ENCODE measurements at places on chromosomes 7 and 10. TPM values are rescaled to one million over a fixed set of nuclear protein-coding genes. Genes with fewer than 3 reads are reported as not detected.

DNA sequence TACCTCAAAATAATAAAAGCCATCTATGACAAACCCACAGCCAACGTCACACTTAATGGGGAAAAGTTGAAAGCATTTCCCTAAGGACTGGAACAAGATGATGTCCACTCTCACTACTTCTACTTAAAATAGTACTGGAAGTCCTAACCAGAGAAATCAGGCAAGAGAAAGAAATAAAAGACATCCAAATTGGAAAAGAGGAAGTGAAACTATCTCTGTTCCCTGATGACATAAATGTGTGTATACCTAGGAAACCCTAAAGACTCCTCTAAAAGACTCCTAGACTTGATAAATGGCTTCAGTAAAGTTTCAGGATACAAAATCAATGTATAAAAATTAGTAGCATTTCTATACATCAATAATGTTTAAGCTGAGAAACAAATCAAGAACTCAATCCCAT lies 314.1 kb downstream of the WDR37 start:
- no peak for DNase-seq

DNA sequence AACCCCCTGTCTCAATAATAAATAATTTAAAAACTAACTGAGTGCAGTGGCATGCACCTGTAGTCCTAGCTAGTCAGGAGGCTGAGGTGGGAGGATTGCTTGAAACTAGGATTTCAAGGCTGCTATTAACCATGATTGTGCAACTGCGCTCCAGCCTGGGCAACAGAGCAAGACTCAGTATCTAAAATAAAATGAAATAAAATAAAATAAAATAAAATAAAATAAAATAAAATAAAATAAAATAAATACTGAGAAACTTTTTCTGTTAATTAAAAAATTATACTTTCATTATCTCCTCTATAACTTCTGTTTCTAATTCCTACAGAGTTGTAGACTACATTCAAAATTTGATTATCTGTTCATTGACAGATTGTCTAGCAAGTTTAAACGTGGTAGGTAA lies 999.4 kb downstream of the ANKRD7 start:
- DNase-seq = no peak

DNA sequence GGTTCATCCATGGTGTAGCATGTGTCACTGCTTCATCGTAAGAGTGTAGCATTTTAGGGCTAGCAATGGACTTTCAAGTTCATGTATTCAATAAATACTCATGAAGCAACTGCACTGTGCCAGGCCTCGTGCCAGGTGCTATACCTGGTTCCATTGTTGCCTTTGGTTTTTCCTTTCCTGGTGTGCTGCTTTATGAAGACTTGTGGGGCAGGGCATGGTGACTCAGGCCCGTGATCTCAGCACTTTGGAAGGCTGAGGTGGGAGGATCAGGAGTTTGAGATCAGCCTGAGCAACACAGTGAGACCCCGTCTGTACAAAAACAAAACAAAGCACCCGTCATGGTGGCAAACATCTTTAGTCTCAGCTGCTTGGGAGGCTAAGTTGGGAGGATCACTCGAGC lies 2.2 kb upstream of the CPA4 start:
- no peak for DNase-seq

DNA sequence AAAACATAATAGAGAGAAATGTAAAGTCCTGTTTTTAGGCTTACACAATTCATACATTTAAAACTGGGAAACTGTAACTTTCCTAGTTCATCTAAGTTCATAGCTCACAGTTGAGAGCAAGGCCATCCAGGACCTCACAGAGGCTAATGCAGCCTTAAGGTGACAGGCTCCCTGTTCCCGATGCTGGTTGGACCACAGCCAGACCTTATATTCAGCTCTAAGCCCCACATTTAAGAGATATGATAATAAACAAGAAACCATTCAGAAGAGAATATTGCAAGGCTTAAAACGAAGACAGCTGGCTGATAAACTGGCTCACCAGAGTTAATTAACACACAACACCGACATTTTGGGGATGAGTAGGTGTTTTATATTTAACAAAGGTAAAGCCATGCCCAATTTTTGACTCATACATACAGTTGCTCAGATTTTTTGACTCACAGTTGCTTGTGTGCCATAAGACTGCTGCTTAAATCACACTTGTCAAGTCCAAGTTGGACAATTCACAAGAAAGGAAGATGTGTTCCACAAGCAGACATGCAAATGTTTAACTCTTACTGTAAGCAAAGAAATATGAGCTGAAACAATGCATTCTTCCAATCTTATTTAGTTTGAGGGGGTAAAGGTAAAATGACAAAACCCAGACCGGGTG lies 41.1 kb upstream of the TMEM213 start:
- DNase-seq = no peak

NACAD gene
- polyA plus RNA-seq = 1.0 TPM

CNNM2 gene
- 2.0 TPM for polyA plus RNA-seq

- DNase-seq = peak; percentile 26
Observed at GRCh38 chr7:157150882-157151281, 12.2 kb downstream of the UBE3C start.

DNA sequence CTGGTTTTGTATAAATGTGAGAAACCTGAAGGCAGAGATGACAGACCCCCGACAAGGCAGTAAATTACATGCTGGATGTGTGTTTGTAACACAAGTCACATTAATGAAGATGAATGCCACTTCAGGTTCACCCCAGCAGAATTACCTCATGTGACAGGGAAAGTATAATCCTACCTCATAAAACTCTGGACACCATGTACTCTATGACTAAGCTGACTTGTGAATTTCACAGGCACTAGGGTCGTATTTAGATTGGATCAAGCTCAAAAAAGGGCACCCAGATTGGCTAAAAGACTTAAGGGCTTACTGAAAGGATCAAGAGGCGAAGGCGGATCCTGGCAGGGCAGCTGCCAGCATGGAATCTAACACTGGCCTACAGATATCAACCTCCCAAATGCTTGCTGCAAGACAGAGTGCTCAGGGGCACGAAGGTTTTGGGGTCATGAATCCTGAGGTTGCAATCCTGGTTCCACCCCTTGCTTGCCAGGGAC lies 161.4 kb downstream of the PIP4K2A start:
- DNase-seq = no peak

CCSER2 gene
- polyA plus RNA-seq = 6.0 TPM

CCNJ gene
- polyA plus RNA-seq = 1.6 TPM

WDR86 gene
- polyA plus RNA-seq = 0.99 TPM

DNA sequence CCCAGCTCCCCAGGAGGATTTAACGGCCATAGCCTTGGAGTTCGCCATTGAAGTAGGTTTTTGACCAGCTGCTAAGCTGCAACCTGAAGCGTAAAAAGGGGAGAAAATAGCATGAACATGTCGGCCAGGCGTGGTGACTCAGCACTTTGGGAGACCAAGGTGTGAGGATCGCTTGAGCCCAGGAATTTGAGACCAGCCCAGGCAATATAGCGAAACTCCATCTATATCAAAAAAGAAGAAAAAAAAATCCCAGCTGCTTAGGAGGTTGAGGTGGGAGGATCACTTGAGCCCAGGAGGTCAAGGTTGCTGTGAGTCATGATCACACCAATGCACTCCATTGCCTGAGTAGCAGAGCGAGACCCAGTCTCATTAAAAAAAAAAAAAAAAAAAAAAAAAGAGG lies 32.2 kb upstream of the MCU start:
- DNase-seq = no peak

GRCh38 chr10:24249829-24250415 lies 41.0 kb downstream of the KIAA1217 start:
- no peak for DNase-seq

DNA sequence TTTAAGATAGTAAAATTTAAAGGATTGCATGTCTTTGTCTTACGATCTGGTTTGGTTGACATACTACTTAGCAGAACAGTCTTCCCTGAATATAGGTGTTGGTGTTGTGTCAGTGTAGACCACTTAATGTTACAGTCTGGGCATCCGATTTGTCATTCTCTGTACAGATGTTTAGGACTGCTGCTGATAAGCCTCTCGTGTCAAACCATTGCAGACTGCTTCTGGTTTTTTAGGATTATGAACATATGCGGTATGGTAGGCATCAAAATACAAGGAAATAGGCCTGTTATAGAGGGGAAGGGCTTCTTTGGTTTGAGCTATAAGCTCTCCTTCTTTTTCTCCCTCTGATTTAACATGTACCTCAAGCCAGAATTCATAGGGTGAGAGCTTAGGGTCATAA lies 7.4 kb downstream of the CYP3A43 start:
- DNase-seq = no peak

DNA sequence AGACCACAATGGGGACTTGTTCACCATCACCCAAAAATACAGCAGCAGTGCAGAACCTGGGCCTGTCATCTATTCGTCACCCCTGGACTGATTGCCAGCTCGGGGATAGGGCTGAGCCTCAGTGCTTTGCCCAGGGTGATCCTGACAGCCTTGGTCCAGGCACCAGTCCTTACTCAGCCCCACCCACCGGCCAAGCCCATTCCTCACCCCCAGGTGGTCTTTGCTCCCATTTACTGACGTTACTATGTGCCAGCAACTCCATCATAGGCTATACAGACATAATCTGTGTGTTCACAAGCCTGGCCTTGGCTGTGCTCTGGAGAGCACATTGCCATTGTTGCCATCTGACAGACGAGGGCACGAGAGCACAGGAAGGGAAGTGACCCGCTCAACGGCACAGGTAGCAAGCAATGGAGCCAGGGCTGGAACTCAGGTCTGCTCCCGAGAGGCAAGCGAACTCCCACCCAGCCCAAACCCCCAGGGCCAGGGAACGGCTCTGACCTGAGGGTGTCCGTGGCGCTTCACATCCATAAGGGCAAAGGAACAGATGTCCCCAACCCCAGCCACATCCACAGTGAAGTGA lies 6.8 kb downstream of the ATG9B start:
- no peak for DNase-seq

DNA sequence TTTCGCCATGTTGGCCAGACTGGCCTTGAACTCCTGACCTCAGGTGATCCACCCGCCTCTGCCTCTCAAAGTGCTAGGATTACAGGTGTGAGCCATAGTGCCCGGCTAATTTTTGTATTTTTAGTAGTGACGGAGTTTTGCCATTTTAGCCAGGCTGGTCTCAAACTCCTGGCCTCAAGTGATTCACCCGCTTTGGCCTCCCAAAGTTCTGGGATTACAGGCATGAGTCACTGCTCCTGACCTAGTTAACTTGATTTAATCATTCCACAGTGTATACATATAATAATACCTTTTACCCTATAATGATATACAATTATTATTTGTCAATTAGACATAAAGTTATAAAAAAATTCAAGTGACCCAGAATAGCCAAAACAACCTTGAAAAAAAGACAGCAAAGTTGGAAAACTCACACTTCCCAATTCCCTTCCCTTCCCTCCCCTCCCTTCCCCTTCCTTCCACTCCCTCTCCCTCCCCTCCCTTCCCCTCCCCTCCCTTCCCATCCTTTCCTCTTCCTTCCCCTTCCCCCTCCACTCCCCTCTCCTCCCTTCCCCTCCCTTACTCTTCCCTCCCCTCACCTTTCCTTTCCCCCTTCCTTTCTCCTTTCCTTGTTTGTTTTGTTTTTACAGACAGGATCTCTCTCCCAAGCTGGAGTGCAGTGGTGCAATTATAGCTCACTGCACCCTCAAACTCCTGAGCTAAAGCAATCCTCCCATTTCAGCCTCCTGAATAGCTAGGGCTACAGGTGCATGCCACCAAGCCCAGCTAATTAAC lies 14.8 kb upstream of the ZMIZ2 start:
- no peak for DNase-seq

GRCh38 chr7:157278791-157279724 lies 57.7 kb upstream of the DNAJB6 start:
- DNase-seq = peak; percentile 55

DNA sequence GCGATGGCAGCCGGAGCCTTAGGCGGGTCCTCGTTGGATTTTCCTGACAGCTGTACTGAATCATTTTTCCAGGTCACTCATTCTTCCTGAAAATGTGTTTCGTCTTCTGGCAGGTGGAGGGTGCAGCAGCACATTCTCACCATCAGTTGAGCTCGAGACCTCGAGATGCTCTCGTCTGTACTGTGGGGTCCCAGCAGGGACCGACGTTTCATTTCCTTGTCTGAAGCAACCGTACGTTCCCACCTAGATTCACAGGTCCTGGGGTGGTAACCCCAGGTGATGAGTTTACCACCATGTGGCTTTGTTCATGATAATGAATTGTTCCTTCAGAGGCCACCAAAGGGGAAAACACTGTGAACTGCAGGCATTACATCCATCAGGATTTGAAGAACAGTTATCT lies 298.5 kb upstream of the FOXK1 start:
- no peak for DNase-seq

- no peak for DNase-seq
Observed at GRCh38 chr10:121059351-121059750, 208.2 kb downstream of the WDR11 start.

GRCh38 chr7:17669204-17669603 lies 271.1 kb downstream of the SNX13 start:
- DNase-seq = no peak

GRM3 gene
- not detected for polyA plus RNA-seq
